Activated T-cell treated with anti-CD3 and anti-CD28 coated beads, Interleukin-2, amount 50 U/mL, for 72 hours (primary cell): ENCODE measurements at places on chromosomes 16 and 17. TPM values are rescaled to one million over a fixed set of nuclear protein-coding genes. Genes with fewer than 3 reads are reported as not detected.

GRCh38 chr17:54967621-54968261, 713 bp downstream of the COX11 start:
- H3K4me1 ChIP-seq = peaks cover 30% of the 10 kb centered on the region
- H3K27me3 ChIP-seq = no peaks in the 10 kb centered on the region
- peaks cover 3% of the 10 kb centered on the region for H3K36me3 ChIP-seq
- peak; percentile 54 for DNase-seq

DNA sequence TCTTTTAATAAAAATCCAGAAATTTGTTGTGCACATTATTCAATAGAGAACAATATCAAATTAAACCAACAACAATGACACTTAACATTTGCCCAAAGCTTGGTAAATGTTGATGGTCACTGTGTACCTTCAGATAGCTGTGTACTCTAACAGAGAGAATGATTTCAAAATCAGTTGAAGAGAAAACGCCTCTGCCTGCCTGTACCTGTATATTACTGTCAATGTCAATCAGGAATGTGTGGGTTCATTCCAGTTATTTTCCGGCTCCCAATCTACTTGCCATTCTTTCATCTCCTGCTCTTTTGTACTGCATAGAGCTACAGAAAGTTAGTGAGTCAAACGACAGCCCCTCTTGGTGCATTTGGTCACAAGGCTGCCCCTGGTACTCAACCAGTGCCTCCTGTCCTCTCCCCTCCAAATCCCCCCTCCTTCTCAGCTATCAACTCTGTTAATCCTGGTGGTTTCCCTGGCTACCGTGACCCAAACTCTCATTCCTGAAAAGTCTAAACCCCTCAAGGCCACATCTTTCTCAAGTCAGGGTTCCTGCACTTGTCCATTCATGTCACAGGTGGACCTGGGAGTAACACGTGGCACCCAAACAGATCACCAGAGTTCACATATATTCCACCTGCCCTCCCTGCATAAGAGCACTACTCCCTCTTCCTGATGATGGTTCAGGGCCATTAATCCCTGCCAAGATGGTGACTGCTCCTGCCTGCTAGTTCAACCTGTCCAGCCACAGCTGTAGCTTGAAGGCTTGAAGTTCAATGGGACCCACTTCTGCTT, 13.6 kb upstream of the ARL4D start:
- H3K4me3 ChIP-seq = no peak overlapping the region
- H3K36me3 ChIP-seq = peaks cover 5% of the 10 kb centered on the region
- DNase-seq = no peak
- no peaks in the 10 kb centered on the region for H3K27me3 ChIP-seq

Gene AHSP
- not detected for total RNA-seq

GRCh38 chr16:50282955-50283631, 16.7 kb downstream of the ADCY7 start:
- peak overlapping the region; percentile 85 for H3K27ac ChIP-seq
- H3K27me3 ChIP-seq = no peaks in the 10 kb centered on the region
- H3K36me3 ChIP-seq = peaks cover 12% of the 10 kb centered on the region
- no peak overlapping the region for H3K4me3 ChIP-seq
- H3K4me1 ChIP-seq = peaks cover 61% of the 10 kb centered on the region

DNA sequence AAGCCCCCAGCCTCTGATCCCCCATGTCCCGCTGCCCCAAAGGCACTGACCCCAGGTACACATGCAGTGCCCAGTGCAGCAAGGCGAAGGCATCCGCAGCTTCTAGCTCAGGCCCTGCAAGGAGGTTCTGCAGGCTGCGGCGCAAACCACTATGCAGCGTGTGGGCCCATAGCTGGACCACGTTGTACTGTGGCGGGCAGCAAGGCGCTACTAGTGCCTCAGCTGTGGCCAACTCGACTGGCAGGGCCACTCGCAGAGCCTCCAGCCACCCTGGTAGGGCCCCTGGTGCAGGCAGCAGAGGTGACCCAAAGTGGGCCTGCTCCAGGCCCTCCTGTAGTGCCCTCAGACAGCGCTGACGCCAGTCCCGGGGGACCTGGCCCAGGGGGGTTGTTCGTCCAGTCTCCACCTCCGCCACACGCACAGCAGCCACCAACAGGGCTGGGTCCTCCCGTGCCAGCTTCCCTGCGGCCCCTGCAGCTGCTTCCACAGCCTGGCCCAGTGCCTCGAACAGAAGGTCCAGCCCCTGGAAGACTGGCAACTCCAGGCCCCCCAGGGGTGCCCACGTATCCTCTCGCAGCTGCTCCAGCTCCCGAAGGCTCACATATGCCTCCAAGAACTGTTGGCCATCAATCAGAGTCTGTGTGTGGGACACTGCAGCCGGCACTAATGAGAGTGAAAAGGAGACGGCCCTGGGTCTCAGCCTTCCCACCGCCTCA, 2.6 kb downstream of the EXOC3L1 start:
- H3K36me3 ChIP-seq = no peaks in the 10 kb centered on the region
- H3K4me3 ChIP-seq = no peak overlapping the region
- no peak overlapping the region for H3K27ac ChIP-seq
- DNase-seq = no peak
- H3K27me3 ChIP-seq = peaks cover 12% of the 10 kb centered on the region

DNA sequence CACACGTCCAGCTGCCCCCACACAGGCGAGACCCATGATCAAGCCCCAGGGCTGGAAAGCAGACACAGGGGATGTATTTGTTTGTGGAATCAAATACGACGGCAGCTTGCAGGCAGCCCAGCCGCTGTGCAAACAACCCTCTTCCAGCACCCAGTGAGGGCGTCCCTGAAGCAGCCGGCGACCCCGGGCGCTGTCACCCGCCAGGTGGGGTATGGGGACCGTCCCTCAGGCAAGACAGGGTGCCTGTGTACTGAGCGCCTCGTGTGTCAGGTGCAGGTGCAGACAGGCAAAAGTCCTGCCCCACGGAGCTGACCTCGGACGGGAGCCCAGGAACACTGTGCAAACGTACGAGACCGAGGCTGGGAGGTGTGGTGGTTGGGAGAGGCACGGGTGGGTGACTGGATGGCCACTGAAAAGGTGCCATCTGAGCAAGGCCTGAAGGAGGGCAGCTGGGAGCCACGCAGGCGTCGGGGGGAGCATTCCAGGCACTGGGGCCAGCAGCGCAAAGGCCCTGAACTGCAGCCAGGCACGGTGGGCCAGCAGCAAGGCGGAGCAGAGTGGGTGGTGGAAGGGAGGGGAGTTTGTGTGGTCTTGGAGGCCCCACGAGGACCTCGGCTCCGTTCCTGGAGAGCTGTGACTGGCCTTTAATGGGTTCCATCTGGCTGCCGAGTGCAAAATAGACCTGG, 48.5 kb downstream of the CBFA2T3 start:
- DNase-seq = no peak
- H3K27ac ChIP-seq = no peak overlapping the region
- H3K4me1 ChIP-seq = no peaks in the 10 kb centered on the region
- no peaks in the 10 kb centered on the region for H3K27me3 ChIP-seq

Gene PIK3R5
- total RNA-seq = 45.4 TPM

DNA sequence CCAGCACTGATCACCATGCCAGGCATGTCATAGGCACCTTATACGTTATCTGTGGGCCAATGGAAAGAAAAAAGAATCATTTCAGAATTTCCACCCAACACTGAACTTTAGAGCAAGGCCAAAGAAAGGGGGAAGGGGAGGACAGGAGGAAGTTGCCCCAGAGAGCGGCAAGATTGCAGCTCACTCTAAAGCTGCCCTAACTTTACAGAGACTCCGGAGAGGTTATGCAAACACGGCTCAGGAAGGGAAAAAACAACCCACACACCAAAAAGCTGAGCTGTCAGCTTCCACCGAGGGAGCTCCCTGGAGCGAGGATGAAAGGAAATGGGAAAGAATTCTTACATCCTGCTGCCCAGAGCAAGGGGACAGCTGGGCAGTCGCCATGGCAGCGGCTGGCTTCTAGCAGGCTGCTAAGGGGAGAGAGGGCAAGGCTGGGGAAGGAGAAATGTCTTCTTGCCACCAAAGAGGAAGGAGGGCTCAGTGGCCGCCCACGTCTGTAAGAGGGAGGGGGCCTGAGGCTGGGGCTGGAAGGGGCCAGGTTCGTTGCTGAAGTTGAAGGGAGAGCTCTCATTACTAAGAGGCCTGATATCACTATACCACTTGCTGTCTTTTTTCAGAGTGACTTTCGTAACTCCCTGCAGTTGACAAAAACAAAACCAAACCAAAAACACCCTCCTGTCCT, 18.2 kb downstream of the COTL1 start:
- DNase-seq = peak; percentile 87
- peak overlapping the region; percentile 96 for H3K27ac ChIP-seq

Gene CCL1
- total RNA-seq = not detected
